Anterior cingulate cortex (tissue), 58 donors: ENCODE measurements at places on chromosomes 16 and 17.

- no peak for DNase-seq
Observed at GRCh38 chr17:72515291-72516065, 394.7 kb downstream of the SOX9 start.

- peak; percentile 25 for DNase-seq
Observed at GRCh38 chr16:48384520-48385252, 527 bp downstream of the SIAH1 start.

GRCh38 chr16:64532117-64532516 lies 589.7 kb downstream of the CDH11 start:
- no peak for DNase-seq

- DNase-seq, result no peak
Observed at GRCh38 chr16:65213866-65214595, 92.2 kb upstream of the CDH11 start.

- no peak for DNase-seq
Observed at GRCh38 chr16:66899945-66900710, 18.6 kb downstream of the CDH16 start.

DNA sequence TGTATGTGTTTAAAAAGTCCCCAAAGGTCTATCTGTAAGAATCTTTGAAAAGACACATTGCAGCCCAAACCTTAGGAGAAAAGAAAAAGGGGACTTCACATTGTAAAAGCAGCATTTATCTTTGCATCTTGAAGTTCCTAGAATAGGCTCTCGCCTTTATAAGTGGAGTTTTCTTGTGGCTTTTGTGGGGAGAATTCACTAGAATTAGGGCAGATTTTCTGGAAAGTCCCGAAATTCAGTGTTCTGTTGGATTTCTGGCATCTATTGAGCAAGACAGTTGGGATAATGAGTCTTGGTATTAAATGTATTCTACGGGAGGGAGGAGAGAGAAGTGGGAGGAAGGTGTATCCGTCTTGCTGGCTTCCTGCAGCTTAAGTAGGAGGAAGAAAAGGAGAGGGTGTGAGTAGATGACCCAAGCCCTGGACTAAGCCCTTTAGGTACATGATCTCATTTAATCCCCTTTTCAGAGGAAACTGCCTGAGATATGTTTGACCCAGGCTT lies 62.6 kb downstream of the PRKCA start:
- DNase-seq, result no peak
